ENCODE measurements at places on chromosomes 2 and 18. TPM values are rescaled to one million over a fixed set of nuclear protein-coding genes. Genes with fewer than 3 reads are reported as not detected.

- DNase-seq, result no peak
Measured at GRCh38 chr2:144711630-144712549, 192.0 kb upstream of the ZEB2 start.

DNA sequence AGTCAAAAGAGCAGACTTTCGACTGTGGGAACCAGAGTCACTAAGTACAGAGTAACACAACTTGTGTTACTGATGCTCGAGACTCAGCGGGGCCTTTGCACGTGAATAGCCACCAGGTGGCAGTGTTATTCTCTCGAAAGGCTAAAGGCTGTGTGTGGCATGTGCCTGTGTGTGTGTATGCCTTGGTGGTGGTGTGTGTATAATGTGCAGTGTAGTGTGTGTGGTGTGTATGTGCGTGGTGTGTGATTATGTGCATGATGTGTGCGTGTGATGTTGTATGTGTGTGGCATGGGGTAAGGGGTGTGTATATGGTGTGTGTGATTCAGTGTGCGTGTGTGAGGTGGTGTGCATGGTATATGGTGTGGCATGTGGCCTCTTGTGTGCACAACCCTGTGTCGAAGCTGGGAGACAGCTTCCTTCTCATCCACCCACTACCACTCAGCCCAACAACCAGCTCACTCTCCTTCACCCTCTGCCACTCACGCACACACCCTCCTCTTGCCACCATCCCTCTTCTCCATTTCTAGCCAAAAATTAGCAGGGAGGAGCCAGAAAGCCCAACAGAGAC, 83.0 kb upstream of the ZNF532 start:
- peak; percentile 57 for DNase-seq

DNA sequence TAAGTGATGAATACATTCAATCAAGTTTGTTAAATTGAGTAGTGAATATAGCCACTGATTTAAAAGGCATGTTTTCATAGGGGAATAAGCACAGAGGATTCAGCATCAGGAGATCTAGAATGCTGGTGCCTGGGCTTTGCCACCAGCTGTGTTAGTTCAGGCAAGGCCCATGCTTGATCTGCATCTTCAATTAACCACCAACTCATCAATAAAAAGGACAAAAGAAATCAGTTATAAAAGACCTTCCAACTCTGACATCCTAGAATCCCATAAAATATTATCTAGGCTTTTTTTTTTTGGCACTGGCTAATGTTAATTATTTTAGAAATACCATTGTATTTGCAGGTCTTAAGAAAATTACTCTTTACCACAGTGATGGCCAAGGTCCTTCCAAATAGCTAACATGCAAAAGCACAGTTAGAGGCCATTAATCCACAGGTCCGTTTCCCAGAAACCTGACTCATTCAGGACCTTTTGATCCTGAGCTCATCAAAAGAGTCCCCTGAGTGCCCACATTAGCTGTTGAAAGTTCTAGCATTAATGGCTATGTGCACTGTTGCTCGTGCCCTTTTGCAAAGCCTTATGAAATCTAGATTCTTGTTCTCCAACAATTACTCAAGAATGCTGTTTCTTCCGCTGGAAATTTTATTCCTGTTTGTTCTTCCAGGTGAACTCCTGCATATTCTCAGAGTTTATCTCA, 170.0 kb downstream of the CYRIA start:
- DNase-seq, result no peak

- DNase-seq, result no peak
Measured at GRCh38 chr2:211093743-211094303, 537.4 kb downstream of the CPS1 start.

GRCh38 chr2:102999958-103000357, 238.1 kb downstream of the TMEM182 start:
- DNase-seq, result no peak

DNA sequence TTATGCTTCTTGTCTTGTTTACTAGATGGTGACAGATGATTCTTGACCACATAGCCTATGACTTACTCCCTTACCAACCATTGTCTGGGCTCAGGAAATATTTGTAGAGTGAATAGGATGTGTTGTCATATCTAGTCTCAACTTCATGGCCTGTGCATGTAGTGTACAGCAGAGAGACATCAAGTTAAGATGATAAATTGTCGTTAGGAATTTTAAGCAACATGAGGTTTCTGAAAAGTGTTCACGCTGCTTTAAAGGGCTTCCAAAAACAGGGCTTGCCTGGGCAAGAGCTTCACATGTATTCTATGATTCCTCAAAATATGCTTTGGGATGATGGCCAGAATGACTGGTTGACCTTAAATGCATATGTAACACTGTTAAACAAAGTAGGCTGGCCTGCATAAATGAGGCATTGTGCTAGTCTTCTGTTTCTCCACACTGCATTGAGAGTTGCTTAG, 424.0 kb downstream of the RND3 start:
- no peak for DNase-seq

DNA sequence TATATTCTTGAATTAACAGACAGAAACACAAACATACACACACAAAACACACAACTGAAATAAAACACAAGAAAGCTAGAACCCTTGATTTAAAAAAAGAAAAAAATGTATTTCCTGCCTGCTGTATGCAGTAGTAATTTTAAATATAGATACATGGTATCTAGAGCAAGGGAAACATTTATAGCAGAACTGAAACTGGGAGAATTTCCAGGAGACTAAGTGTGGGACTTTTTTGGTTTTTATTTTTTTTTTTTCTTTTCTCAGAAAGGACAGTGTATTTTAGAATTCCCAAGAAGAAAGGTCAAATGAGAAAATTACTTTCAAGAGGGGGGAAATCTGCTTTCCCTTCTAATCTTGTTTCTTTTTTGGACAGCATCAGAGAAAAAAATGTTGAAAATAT, 558.9 kb upstream of the PKDCC start:
- no peak for DNase-seq

Gene BIN1
- 161 TPM for total RNA-seq

Gene RAX
- not detected for total RNA-seq

All from activated naive CD8-positive, alpha-beta T cell treated with anti-CD3 and anti-CD28 coated beads, Interleukin-2, amount 10 ng/mL, durations not matched to agents 7 days and 5 days (primary cell).